Neural progenitor cell (in vitro differentiated cells): ENCODE measurements at places on chromosomes 5 and 9.

DNA sequence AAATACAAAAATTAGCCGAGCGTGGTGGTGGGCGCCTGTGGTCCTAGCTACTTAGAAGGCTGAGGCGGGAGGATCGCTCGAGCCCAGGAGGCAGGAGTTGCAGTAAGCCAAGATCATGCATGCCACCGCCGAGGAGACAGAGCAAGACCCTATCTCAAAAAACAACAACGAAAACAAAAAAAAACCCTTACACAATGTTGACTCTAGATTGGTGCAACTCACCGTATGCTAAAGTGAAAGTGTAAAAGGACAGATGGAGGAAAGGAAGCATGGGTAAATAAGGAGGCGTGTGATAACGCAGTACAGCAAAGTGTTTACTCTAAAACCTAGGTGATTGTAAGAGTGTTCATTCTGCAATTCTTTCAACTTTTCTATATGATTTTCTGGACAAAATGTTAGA is 15.9 kb upstream of the RUFY1 start:
- no peak for DNase-seq

DNA sequence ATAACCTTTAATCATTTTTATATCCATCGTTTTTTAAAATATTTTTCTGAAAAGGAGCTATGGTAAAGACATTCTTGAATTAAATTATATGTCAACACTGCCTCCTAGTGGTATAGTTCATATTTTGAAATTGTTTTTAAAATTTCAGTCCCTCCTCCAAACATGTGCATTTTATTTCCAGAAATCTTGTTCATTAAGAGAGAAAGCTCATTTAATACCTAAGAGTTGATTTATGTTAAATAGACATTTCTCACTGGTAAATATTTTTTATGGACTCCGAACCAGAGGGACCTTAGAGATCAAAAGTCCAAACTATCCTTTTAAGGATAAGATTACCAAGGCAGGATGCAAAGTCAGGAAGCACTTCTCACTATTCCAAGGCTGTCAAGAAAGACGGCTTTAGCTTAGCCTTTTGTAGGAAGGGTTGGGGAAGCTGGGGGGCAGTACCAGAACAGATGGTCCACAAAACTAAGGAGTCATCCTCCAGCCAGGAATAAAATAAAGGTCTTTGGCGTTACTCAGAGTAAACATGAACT is 21.6 kb downstream of the BHMT start:
- peak; percentile 52 for DNase-seq

GRCh38 chr9:72361217-72361616 is 3.8 kb downstream of the ZFAND5 start:
- DNase-seq: no peak

- DNase-seq: no peak
Observed at GRCh38 chr5:73768-74502, 18.0 kb upstream of the PLEKHG4B start.

DNA sequence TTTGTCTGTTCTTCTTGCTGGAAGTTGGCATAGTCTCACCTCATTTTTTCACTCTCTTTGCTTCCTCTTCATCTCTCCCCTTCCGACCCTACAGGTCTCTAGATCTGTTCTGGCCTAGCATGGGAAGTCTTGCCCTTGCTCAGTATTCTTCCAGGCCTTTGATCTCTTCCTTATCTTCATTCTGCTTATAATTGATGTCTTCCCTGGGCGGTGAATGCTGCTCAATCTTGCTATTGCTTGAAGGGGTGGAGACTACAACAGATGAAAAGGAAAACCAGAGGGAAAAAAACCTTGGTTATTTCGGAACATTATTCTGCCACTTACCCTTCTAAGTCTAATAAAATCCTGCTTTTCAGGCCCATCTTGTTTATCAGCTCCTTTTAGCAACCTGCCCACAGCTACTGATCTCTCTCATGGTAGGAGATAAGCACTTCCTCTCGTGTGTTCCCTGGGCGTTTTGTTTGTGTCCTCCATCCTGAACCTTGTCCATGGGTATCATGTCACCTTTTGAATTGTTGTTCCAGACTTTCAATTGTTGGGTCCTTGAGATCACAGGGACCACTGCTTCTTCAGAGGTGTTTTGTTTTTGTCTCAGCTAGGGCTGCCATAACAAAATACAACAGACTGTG is 375.6 kb downstream of the ADGRV1 start:
- no peak for DNase-seq

DNA sequence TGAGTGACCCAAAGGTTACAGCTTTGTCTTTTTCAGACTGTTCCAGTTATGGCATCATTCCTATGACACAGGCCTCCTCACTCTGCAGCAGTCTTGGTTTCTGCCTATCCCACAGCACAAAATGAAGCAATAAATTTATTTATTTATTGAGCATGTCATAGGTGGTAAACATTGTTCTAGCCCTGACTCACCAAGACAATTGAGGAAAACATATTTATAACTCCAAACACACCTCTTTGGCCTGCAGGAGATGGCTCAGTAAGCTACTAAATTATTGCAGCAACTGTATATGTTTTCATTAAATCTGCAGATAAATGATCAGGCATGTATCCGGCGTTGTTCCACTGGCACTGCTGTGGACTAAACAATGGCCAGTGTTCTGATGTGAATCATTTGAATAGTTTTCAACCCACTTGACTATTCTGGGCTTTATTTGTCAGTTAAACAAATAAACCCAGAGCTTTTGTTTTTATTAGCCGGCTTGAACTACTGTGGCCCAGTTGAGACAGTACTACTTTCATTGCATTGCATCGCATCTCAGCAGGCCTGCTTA is 83.2 kb downstream of the FOXD1 start:
- DNase-seq: no peak
